Activated naive CD4-positive, alpha-beta T cell treated with anti-CD3 and anti-CD28 coated beads for 36 hours (primary cell): ENCODE measurements at places on chromosomes 4 and X. TPM values are rescaled to one million over a fixed set of nuclear protein-coding genes. Genes with fewer than 3 reads are reported as not detected.

The NLRP2B gene
- not detected for total RNA-seq

The FREM3 gene
- not detected for total RNA-seq

GRCh38 chrX:20670611-20671010, 403.9 kb upstream of the RPS6KA3 start:
- no peaks in the 10 kb centered on the region for H3K36me3 ChIP-seq
- no peak overlapping the region for H3K27ac ChIP-seq
- no peak overlapping the region for H3K4me3 ChIP-seq
- no peaks in the 10 kb centered on the region for H3K27me3 ChIP-seq
- DNase-seq, result no peak
- H3K4me1 ChIP-seq, result no peaks in the 10 kb centered on the region

GRCh38 chrX:13120017-13120416, 75.6 kb upstream of the FAM9C start:
- H3K36me3 ChIP-seq, result peaks cover 2% of the 10 kb centered on the region
- peaks cover 27% of the 10 kb centered on the region for H3K4me1 ChIP-seq

GRCh38 chr4:113788888-113789287, 27.4 kb upstream of the CAMK2D start:
- peaks cover 4% of the 10 kb centered on the region for H3K36me3 ChIP-seq
- H3K4me1 ChIP-seq, result peaks cover 12% of the 10 kb centered on the region
- DNase-seq, result no peak
- H3K4me3 ChIP-seq, result no peak overlapping the region
- H3K27me3 ChIP-seq, result no peaks in the 10 kb centered on the region

GRCh38 chr4:180757927-180758326, 1485.3 kb upstream of the TENM3 start:
- H3K27ac ChIP-seq, result no peak overlapping the region
- no peaks in the 10 kb centered on the region for H3K27me3 ChIP-seq
- no peaks in the 10 kb centered on the region for H3K36me3 ChIP-seq
- H3K4me3 ChIP-seq, result no peak overlapping the region
